Ascending aorta (tissue), 2 donors: ENCODE measurements at places on chromosomes 5 and 9. TPM values are rescaled to one million over a fixed set of nuclear protein-coding genes. Genes with fewer than 3 reads are reported as not detected.

DNA sequence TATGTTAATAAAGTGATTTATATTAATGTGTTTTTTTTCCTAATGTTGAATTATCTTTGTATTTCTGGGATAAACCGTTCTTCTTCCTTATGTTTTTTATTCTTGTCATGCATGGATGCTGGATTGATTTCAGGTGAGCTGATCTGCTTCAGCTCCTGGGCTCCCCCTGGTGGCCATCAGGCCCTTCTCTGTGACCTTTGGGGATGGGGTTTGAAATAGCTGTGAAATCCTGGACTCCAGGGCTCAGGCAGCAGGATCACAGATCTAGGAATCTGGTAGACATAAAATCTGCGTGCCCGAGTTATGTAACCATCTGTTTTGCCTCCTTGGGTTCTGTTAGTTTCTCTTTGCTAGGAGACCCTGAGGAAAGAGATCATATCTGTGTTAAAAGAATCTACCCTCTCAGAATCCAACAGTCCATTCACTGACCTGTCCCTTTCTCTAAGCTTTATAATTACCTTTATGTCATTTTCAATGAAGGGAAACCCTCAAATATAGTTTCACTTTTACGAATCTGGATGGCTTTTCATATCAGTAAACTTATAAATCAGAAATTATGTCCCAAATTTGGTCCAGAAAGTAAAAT, 12.2 kb upstream of the OR13J1 start:
- no peaks in the 10 kb centered on the region for H3K36me3 ChIP-seq
- no peak overlapping the region for H3K4me3 ChIP-seq
- DNase-seq = peak; percentile 90
- no peak overlapping the region for H3K27ac ChIP-seq
- H3K4me1 ChIP-seq = no peaks in the 10 kb centered on the region
- H3K27me3 ChIP-seq = no peaks in the 10 kb centered on the region

- H3K27me3 ChIP-seq = no peaks in the 10 kb centered on the region
- H3K27ac ChIP-seq = no peak overlapping the region
- no peak overlapping the region for H3K4me3 ChIP-seq
- H3K4me1 ChIP-seq = no peaks in the 10 kb centered on the region
- no peak for DNase-seq
- no peaks in the 10 kb centered on the region for H3K36me3 ChIP-seq
Observed at GRCh38 chr9:14515571-14516198, 177.5 kb downstream of the ZDHHC21 start.

- no peak for DNase-seq
- no peaks in the 10 kb centered on the region for H3K27me3 ChIP-seq
- no peak overlapping the region for H3K4me3 ChIP-seq
- H3K4me1 ChIP-seq = no peaks in the 10 kb centered on the region
Observed at GRCh38 chr9:126880947-126881332, 20.5 kb downstream of the ZBTB34 start.

The EPB41L4A gene
- 9.4 TPM for total RNA-seq

- H3K4me3 ChIP-seq = no peak overlapping the region
- H3K27ac ChIP-seq = no peak overlapping the region
- DNase-seq = peak; percentile 72
- H3K27me3 ChIP-seq = no peaks in the 10 kb centered on the region
Observed at GRCh38 chr5:14351845-14352712, 208.9 kb downstream of the TRIO start.

The CYLC2 gene
- not detected for total RNA-seq

GRCh38 chr9:129609486-129610212, 11.3 kb downstream of the C9orf50 start:
- H3K36me3 ChIP-seq = no peaks in the 10 kb centered on the region
- DNase-seq = peak; percentile 55
- no peaks in the 10 kb centered on the region for H3K27me3 ChIP-seq

- no peaks in the 10 kb centered on the region for H3K4me1 ChIP-seq
- DNase-seq = no peak
- H3K4me3 ChIP-seq = no peak overlapping the region
- H3K27me3 ChIP-seq = no peaks in the 10 kb centered on the region
- H3K27ac ChIP-seq = no peak overlapping the region
Observed at GRCh38 chr5:2997179-2997578, 245.7 kb upstream of the IRX2 start.

The BTNL8 gene
- total RNA-seq = not detected

DNA sequence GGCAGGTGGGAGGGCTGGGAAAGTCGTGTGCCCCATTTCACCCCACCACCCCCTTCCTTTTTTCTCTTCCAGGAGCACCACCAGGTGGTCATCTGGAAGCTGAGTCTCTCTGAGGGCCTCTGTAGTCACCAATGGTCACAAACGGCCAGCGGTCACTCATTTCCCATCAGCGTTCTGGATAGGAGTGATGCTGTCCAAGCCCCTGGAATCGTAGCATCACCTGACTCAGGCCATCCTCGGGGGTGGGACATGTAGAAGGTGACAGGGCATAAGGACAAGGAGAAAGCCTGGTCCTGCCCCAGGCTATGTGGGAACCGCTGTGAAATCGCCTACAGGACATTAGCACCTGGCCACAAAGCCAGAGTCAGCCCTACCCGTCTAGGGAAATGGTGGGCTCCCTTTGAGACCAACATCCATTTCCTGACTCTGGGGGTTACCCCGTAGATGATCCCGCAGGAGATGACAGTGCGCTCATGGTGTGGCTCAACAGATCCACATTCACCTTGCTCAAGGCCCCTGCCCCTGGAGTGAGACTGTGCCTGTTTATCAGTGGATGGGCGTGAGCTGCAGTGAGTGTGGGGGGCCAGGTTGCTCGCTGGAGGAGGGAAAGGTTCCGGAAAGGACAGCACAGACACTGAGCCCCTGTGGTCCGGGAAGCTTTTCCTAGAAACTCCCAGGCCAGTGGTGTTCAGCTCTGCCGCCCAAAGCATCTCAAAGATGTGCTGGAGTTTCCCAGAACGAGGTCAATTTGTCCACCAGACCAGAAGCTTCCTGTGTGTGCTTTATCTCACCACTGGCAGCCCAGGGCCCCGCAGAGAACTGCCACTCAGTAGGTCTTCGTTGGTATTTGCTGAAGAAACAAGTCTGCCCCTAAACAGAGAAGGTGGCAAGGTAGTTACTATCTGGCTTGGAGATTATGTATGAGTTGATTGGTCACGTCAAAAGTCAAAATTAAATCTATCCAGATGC, 61.1 kb upstream of the UNC5A start:
- no peak overlapping the region for H3K4me3 ChIP-seq
- H3K27ac ChIP-seq = no peak overlapping the region
- no peaks in the 10 kb centered on the region for H3K27me3 ChIP-seq
- H3K4me1 ChIP-seq = no peaks in the 10 kb centered on the region
- peak; percentile 43 for DNase-seq

The NDST1 gene
- total RNA-seq = 71.5 TPM

DNA sequence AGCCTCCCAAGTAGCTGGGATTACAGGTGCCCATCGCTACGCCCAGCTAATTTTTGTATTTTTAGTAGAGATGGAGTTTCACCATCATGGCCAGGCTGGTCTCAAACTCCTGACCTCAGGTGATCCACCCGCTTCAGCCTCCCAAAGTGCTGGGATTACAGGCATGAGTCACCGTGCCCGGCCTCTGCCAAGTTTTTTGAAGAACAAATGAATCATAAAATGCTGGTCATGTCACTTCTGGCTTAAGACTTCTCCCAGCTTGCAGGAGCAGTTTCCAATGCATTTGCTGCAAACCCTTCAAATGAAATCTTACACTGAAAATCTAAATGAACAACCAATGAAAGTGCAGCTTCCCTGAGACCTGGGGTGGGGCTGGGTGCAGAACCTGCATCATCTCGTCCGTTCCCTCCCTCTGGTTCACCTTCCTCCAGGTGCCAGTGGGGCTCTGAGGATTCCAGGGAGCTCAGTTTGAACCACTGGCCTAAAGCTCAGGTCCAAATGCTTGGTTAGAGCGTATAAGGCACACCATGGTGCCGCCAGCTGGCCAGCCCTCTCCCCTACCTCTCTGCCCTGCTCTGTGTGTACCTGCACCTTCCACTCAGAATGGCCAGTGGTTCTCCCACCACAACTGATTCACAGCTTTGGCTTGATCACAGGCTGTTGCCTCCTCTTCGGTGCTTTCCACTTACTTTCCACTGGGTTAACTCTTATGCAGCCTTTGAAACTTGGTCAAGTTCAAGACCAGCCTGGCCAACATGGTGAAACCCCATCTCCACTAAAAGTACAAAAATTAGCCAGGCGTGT, 39.8 kb upstream of the FUBP3 start:
- H3K4me1 ChIP-seq = no peaks in the 10 kb centered on the region
- no peaks in the 10 kb centered on the region for H3K36me3 ChIP-seq

GRCh38 chr5:111548348-111548950, 36.1 kb upstream of the STARD4 start:
- no peak overlapping the region for H3K27ac ChIP-seq
- DNase-seq = no peak
- no peaks in the 10 kb centered on the region for H3K27me3 ChIP-seq
- H3K4me1 ChIP-seq = no peaks in the 10 kb centered on the region
- H3K36me3 ChIP-seq = no peaks in the 10 kb centered on the region

The CARD9 gene
- total RNA-seq = 0.43 TPM

DNA sequence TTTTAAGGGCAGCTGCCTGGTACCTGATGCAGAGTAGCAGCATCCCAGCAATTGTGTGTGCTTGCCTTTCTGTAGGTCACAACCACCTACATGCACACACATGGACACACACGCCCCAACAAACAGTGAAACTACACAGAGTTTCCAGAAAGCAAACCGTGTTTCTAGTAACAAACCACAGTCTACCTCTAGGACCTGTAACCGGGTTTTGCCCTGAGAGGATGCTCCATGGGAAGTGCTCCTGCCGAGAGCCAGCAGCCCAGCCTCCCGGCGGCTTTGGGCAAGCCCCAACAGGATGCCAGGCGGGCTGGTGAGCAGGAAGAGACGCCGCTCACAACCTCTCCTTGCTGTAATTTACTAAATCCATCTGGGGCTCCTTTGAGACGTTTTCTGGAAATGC, 4.1 kb upstream of the TCF7 start:
- H3K27ac ChIP-seq = no peak overlapping the region
- H3K27me3 ChIP-seq = no peaks in the 10 kb centered on the region
- no peaks in the 10 kb centered on the region for H3K36me3 ChIP-seq
- H3K4me1 ChIP-seq = no peaks in the 10 kb centered on the region

The TICAM2 gene
- total RNA-seq = 0.53 TPM

- no peak overlapping the region for H3K27ac ChIP-seq
- no peaks in the 10 kb centered on the region for H3K36me3 ChIP-seq
- no peak for DNase-seq
- no peaks in the 10 kb centered on the region for H3K4me1 ChIP-seq
- no peaks in the 10 kb centered on the region for H3K27me3 ChIP-seq
Observed at GRCh38 chr5:27619982-27620381, 581.6 kb upstream of the CDH9 start.

- H3K4me1 ChIP-seq = no peaks in the 10 kb centered on the region
- H3K27ac ChIP-seq = no peak overlapping the region
- no peak overlapping the region for H3K4me3 ChIP-seq
Observed at GRCh38 chr9:87672586-87672985, 53.3 kb upstream of the CTSL start.

- H3K36me3 ChIP-seq = no peaks in the 10 kb centered on the region
- H3K4me3 ChIP-seq = no peak overlapping the region
- H3K27me3 ChIP-seq = no peaks in the 10 kb centered on the region
- no peak overlapping the region for H3K27ac ChIP-seq
- no peak for DNase-seq
Observed at GRCh38 chr5:155522540-155522939, 509.0 kb downstream of the KIF4B start.

The SLC36A3 gene
- total RNA-seq = not detected

The HAVCR2 gene
- 1.7 TPM for total RNA-seq

- H3K4me1 ChIP-seq = peaks cover 4% of the 10 kb centered on the region
- H3K27me3 ChIP-seq = no peaks in the 10 kb centered on the region
- peak; percentile 41 for DNase-seq
Observed at GRCh38 chr9:104968025-104968982, 40.3 kb upstream of the ABCA1 start.

DNA sequence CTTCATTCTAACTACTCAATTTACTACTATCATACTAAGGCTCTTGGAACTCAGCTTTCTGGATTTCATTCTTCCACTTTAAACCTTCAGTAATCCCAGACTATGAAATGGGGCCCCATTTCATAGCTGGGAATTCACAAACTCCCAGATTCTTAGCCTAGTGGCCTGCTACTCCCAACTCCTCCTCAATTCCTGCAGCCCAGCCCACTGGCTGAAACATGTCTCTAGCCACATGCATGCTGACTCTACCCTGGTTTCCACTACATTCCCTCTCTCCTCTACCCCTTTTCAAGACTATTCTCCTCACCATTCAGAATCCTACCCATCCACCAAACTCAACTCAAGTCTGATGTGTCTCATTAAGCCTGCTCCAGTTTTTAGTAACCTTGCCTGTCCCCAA, 370.6 kb downstream of the BNC2 start:
- no peaks in the 10 kb centered on the region for H3K36me3 ChIP-seq
- no peak overlapping the region for H3K4me3 ChIP-seq
- DNase-seq = no peak
- no peak overlapping the region for H3K27ac ChIP-seq
- no peaks in the 10 kb centered on the region for H3K27me3 ChIP-seq
- H3K4me1 ChIP-seq = no peaks in the 10 kb centered on the region

- no peaks in the 10 kb centered on the region for H3K4me1 ChIP-seq
- no peak for DNase-seq
- no peaks in the 10 kb centered on the region for H3K27me3 ChIP-seq
- no peak overlapping the region for H3K27ac ChIP-seq
Observed at GRCh38 chr9:2341956-2342355, 279.6 kb upstream of the VLDLR start.

- no peak for DNase-seq
- H3K36me3 ChIP-seq = no peaks in the 10 kb centered on the region
- H3K27ac ChIP-seq = no peak overlapping the region
- H3K27me3 ChIP-seq = no peaks in the 10 kb centered on the region
- no peak overlapping the region for H3K4me3 ChIP-seq
Observed at GRCh38 chr9:29697011-29697410, 2123.7 kb upstream of the C9orf72 start.

DNA sequence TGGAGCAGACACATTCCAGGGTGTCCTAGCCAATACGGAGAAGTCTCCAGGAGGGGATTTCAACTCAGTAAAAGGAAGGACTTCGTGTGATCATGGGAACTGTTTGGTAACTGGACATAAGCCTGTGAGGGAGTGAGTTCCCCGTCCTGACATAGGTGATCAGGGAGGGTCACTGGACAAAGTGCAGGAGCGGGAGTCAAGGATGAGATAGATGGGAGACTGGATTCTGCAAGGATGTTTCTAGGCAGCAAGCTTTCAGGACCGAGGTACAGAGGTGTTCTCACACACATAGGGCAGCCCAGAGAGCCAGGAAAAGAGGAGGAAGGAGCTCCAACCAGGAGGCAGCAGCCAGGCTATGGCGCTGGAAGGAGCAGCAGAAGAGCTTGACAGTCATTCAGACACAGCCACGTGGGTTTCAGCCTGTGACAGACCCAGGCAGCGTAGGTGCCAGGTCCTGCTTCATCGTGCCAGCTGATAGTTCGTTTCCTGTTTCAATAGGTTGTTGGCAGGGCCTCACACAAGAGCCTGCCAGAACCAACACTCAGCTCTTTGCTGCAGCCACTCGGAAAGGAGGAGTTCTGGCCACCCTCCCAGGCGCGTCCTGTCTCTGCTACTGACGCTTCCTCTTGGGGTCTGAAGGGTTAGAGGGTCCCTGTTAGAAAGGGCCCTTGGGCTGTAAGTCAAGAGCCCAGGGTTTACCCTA, 84.1 kb downstream of the AMBP start:
- no peaks in the 10 kb centered on the region for H3K36me3 ChIP-seq
- DNase-seq = peak; percentile 96
- peaks cover 34% of the 10 kb centered on the region for H3K4me1 ChIP-seq
- H3K27me3 ChIP-seq = no peaks in the 10 kb centered on the region
- peak overlapping the region; percentile 32 for H3K4me3 ChIP-seq
